ENCODE measurements at places on chromosomes 7 and 10.
A peak's percentile ranks its signal among the peaks of the same experiment; 100 is the strongest.

DNA sequence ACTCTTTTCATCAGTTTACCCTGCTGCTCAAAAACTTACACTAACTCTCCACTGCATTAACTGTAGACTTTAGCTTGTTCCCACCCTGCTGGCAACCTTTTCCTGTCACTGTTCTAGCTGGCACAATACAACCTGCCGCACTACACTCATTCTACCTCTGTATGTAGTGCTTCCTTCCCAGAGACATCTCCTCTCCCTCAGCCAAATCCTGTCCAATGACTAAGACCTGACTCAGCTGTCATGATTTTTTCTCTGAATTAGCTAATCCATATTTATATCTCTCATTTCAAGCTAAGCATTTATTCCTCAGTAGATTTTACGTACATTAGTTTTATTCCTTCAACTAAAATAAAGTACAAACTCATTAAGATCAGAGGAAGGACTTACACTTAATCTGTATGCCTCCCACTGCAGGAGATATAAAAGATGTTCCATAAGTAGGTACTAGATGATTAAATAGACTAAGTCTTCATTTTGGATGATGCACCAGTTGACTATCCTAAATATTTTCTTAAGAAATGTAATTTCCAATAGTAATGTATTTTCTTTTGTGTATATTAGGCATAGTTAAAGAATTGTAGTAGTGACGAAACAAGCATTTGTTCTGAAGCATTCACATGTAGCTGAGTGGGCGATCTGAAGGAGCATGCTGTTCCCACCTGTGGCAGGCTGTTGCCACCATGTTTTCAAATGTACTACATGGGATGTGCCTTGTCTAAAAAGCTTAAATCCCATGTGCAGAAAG lies 189.1 kb downstream of the SKAP2 start:
- DNase-seq = no peak

DNA sequence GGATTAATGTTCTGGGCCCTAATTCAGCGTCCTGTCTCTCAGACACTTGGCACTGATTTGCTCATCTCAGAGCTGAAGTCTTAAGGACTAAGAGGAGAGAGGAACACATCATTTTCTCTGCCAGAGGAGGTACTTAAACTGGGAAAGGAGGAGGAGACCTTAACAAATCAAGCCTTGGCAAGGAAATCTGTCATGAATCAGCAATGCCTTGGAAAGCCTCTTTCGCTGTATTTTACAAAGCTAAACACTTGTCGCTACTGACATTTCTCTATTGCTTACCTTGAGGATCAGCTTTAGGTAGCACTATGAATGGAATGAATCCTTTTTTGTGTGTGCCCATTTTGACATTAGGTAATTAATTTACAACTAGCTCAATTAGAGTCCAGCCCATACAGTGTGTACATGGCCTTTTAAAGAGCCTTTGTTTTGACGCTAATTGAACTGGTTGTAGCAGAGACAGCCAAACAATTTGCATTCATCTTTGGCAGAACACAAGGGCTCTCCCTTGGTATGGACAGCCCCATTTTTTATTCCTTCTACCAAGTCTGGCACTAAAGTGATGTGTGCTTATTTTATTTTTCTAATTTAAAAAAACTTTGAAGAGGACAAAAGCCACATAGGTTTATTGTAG lies 37.4 kb downstream of the AUTS2 start:
- DNase-seq = no peak

DNA sequence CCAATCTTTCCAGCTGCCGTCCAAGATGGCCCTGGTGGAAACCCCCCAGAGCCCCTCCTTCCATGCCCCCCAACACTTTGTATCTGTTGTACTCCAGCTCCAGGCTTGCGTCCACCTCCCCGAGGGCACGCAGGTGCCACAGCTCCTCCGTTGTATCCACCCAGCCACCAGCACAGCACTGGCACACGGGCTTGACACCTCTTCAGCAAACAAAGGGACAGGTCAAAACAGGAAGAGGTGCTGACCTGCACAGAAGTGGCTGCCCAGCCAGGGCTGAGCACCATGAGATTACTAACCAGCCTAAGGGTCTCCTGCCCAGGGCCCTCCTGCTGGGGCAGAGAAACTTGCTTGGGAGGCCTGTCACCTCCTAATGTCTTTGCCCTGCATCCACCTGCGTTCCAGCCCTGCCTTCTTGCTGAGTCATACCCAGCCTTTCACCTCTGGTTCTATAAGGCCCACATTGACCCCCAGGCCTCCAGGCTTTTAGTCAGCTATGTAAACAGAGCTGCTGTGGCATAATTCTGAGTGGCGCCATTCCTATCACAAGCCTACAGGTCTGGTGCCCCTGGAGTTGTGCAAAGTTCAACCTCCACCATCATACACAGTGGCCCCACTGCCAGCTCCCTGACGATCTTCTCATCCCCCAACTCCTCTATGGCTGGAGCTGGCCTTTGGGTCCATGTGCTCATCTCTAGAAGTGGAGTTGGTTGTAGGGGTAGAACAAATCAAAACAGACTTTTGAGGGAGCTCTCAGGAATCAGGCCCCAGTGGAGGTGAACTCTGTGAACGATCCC lies 20.9 kb downstream of the SLC29A3 start:
- DNase-seq = no peak

GRCh38 chr10:104252368-104252767 lies 2.3 kb upstream of the GSTO1 start:
- no peak for DNase-seq

- no peak for DNase-seq
Observed at GRCh38 chr10:34124522-34125035, 690.5 kb downstream of the PARD3 start.

GRCh38 chr10:74453169-74453568 lies 302.1 kb downstream of the ADK start:
- no peak for DNase-seq

GRCh38 chr10:49667991-49668390 lies 11.5 kb upstream of the C10orf53 start:
- DNase-seq = no peak

GRCh38 chr7:33191340-33191739 lies 62.0 kb downstream of the BBS9 start:
- no peak for DNase-seq

DNA sequence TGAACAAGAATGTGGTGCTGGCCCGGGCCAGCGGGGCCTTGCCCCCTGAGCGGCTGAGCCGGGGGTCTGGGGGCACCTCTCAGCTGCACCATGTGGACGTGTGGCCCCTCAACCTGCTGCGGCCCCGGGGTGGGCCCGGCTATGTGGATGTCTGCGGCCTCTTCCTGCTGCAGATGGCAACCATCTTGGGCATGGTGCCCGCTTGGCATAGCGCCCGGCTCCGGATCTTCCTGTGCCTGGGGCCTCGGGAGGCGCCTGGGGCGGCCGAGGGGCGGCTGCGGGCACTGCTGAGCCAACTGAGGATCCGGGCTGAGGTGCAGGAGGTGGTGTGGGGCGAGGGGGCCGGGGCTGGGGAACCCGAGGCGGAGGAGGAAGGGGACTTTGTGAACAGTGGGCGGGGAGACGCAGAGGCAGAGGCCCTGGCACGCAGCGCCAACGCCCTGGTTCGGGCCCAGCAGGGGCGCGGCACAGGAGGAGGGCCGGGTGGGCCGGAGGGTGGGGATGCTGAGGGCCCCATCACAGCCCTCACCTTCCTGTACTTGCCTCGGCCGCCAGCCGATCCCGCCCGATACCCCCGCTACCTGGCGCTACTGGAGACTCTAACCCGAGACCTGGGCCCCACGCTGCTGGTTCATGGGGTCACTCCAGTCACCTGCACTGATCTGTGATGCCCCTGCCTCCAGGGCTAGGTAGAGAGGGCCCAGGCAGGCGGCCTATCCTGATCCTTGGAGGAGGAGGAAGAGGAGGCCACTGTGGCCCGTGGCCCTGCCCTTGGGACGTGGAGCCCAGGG lies 1.1 kb upstream of the TRIP6 start:
- peak; percentile 55 for DNase-seq

GRCh38 chr10:80443531-80443974 lies 10.6 kb upstream of the TSPAN14 start:
- DNase-seq = no peak

DNA sequence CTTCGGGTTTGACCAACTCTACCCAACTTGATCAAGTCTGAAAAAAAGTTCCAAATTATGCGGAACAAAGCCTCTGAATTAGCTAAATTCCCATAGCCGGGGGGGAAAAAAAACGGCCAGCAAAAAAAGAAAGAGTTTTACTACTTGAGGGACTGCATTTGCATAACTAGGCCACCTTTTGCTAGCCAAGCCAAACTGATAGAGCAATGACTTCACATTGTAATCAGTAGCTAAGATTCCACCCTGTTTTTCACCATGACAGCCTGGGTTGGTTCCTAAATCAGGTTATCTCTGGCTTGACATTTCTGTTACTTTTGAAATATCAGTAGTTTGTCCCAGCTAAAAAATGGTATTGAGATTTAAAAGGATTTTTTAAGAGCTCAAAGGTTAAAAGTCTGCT lies 31.4 kb upstream of the CREB3L2 start:
- DNase-seq = no peak

DNA sequence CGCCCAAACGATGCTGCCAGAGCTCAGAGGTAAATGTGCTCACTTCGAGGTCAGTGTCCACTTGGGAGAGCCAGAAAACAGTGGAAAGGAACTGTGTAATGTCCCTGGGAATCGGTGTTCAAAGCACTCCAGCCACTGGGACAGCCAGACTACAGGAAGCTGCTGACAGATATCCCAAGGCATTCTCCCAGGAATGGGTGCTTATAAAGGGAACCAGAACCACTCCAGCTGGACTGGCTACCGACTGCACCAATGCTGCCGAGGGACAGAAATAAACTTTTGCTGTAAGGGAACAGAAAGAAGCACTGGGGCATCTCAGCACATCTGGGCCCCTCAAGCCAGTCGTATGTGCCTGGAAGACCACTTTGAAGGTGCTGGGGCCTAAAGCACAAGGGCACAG lies 76.7 kb downstream of the ATXN7L1 start:
- DNase-seq = no peak

- no peak for DNase-seq
Observed at GRCh38 chr7:149377386-149377785, 83.5 kb downstream of the ZNF777 start.

DNA sequence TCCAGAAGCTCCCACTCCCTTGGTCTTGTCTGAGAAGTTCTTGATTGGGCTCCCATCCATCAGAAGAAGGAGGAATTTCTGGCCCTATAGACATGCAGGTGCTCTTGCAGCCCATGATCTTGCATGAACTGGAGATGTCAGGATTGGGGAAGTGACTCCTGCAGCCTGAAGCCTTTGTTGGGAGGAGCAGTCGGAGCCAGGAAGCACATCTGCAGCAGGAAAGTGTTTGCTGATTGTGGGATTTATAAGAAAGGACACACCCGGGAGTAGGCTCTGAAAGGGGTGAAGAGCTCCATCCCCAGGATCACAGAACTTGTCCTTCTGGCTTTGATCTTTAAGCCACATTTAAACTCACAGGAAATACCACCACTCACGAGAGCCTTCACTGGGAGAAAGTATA lies 185.2 kb downstream of the DYNC1I1 start:
- DNase-seq = no peak

DNA sequence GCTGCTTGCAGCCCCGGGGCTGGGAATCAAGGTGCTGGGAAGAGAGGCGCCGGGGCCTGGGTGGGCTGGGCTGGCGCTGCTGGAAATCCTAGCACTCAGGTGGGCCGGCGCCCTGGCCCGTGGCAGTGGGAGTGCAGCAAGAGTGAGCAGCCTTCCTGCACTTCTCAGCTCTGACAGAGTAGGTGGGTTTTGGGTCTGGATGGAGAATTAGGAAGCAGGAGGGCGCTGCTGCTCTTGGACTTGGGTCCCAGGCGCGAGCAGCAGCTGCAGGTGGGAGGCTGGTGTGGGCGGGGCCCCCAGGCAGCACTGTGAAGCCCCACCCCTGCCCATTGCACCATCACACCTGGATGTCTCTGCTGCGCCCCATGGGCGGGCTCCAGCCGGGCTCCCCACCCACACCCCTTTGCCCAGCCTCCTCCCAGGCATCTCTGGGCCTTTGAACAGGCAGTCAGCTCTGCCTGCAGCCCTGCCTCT lies 6.0 kb downstream of the BRI3 start:
- DNase-seq = no peak

DNA sequence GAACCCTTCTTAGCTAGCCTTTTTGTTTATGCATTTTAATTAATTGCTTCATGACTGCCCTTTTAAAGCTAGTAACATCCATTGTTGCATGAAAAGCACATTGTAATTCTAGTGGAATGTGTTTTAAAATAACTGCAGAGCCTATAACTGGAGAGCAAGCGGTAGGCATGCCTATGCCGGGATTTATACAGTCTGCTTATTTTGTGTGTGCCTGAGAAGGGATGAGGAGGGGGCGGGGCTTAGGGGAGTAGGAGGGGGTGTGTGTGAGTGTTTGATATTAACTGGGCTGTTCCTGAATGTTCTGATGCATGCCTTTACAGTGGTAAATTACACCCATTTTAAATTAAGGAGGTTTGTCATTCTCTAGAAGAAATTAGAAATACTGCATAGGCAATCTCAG lies 208.1 kb downstream of the TCF7L2 start:
- DNase-seq = no peak

- DNase-seq = no peak
Observed at GRCh38 chr10:82313401-82313800, 438.4 kb downstream of the NRG3 start.

DNA sequence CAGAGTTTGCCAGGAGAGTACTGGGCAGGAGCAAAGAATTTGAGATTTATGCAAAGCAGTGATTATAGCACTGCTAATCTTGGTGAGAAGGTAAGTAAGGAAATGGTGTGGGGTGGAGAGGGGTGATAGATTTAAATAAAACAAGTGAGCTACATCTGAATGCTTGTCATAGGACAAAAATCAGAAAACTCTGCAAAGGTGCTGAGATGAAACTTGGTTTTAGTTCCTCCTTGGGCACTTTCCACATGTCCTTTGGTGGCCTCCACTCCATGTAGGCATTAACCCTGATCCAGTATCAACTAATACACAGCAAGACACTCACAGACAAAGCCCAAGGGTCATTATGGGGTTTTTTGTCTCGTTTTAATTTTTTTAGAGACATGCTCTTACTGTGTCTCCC lies 25.7 kb upstream of the FAM107B start:
- no peak for DNase-seq

GRCh38 chr10:49174926-49175500 lies 13.2 kb downstream of the TMEM273 start:
- no peak for DNase-seq

DNA sequence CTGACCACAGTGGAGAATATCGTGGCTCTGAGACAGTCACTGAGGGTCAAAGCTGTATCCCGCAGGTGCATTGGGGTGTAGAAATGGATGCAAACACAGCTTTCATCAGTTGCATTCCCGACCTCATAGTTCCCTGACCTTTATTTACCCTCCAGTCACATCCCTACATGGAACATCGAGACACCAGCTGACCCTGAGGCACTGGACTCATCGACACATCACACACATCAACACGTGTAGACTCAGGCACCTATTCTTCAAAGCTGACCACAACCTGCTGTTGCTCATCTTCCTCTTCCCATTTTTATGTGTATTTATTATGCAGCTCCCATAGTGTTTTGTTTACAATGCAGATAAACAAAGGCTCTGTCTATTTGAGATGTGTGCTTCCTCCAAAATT lies 396.9 kb upstream of the NRP1 start:
- DNase-seq = no peak

DNA sequence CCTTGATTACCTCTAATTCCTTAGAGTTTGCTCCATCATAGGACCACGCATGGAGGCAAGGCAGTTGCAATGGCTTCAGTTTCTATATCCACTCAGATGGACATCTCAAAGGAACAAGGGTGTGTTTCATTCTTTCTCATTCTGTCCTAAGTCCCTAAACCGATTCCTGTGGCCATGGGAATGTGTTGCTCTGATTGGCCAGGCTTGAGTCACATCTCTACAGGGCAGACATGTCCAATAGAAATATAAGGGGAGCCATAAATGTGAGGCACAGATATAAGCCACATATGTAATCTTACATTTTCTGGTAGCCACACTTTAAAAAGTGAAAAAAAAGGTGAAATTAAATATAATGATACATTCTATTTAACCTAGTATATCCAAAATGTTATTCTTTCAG lies 16.9 kb upstream of the DLD start:
- DNase-seq = no peak

All from omental fat pad (tissue), 4 donors.